ENCODE measurements at places on chromosomes 3 and 15.

- DNase-seq = no peak
Observed at GRCh38 chr15:82916161-82916952, 36.2 kb downstream of the HOMER2 start.

- DNase-seq = no peak
Observed at GRCh38 chr15:80403712-80404056, 498 bp upstream of the ARNT2 start.

GRCh38 chr3:186828340-186828739 is 14.2 kb upstream of the ADIPOQ start:
- DNase-seq = no peak

DNA sequence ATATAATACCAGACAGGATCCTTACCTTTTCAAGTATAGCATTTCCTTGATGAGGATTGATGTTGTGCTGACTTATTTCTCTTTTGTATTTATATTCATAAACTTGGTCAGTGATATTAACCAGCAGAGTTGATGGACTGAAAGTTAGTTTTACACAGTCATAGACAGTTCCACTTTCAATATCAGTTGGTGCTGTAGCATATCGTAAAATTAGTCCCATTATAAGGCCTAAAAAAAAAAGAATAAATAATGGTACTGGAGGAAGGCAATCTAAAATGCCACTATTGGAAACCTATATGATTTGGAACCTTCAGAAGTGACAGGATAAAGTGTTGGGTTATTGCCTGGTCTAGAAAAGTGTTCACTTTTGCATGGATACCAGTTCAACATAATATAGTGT is 16.3 kb downstream of the SLC9A9 start:
- no peak for DNase-seq

Data from bronchial epithelial cell (primary cell).